ENCODE measurements at places on chromosomes 13 and 19. TPM values are rescaled to one million over a fixed set of nuclear protein-coding genes. Genes with fewer than 3 reads are reported as not detected.

GRCh38 chr13:93861818-93862217, 617.7 kb downstream of the DCT start:
- DNase-seq = no peak

DNA sequence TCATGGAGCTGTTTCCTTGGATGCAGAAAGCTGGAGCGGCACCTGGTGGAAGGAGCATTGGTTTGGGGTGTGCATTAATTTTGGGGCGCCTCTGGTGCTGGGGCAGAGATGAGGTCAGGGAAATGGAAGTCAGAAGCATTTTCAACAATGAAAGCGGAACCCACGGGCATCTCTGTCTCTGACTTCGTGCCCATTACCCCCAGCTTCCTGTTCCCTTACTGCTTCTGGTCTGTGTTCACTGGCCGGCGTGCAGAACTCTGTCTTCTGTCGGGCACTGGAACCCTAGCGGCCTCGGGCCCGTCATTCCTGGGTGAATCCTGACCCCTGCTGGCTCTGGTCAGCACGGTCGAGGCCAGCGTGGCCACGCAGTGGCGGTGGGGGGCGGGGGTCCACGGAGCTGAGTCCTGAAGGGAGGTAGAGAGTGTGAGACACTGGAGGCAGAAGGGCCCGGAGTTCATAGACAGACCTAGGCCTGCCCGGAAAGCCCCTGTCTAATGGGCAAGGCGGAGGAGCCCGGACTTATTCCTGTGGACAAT, 7.9 kb upstream of the LINGO3 start:
- peak; percentile 49 for DNase-seq

DNA sequence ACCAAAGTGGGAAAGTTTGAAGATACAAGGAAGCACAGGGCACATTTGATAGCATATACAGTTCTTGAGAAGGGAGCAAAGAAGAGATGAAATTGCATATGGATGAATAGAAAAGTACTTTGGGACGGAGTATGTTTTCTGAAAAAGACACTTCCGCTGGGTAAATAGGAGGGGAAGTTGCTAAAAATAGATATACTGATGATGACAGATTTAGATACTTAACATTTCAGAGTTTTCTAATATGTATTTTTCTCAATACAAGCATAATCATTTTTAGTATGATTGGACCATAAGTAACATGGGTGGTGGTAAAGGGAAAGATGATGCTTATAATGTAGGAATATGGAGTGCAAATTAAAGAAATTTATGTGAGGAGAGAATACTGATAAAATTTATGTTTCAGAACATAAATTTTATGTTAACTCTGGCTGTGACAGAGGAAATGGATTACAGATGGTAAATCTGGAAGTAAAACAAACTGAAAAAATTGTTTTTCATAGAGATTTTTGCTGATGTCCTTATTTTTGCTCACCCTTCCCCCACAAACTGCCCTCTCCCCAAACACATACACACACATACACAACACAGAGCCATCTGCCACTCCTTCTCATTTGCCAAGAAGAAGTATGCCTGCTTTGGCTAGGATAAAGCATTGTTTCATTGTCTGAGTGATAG, 583.9 kb upstream of the MIR17HG start:
- DNase-seq = no peak

INAFM1 gene
- 10.6 TPM for total RNA-seq

ZNF625 gene
- 12.2 TPM for total RNA-seq

ZNF558 gene
- total RNA-seq = 48.6 TPM

GRCh38 chr19:7919610-7920518, at the start of gene SNAPC2:
Gene SNAPC2, plus strand, starts transcription at chr19:7920338. Its CDS starts 29 bp downstream, at chr19:7920367.
- DNase-seq = peak; percentile 97

- no peak for DNase-seq
Observed at GRCh38 chr13:108962654-108963053, 333.2 kb downstream of the MYO16 start.

GRCh38 chr13:109384491-109385241, 401.7 kb downstream of the IRS2 start:
- DNase-seq = no peak

GRCh38 chr19:49019242-49019932, 2.5 kb upstream of the LHB start:
- peak; percentile 61 for DNase-seq

- peak; percentile 67 for DNase-seq
Observed at GRCh38 chr19:20664901-20665781, 3.8 kb upstream of the ZNF626 start.

DNA sequence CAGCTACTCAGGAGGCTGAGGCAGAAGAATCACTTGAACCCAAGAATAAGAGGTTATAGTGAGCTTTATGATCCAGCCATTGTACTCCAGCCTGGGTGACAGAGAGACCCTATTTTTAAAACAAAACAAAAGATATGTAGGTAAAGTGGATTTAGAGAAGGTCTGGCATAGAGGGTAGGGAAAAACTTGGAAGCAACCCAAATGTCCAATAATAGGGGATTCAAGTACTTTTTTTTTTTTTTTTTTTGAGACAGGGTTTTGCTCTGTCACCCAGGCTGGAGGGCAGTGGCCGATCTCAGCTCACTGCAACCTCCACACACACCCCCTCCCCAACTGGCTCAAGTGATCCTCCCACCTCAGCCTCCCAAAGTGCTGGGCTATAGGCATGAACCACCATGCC, 5.8 kb upstream of the PAK4 start:
- DNase-seq = no peak

IGFL3 gene
- not detected for total RNA-seq

ZNF540 gene
- 12.4 TPM for total RNA-seq

DNA sequence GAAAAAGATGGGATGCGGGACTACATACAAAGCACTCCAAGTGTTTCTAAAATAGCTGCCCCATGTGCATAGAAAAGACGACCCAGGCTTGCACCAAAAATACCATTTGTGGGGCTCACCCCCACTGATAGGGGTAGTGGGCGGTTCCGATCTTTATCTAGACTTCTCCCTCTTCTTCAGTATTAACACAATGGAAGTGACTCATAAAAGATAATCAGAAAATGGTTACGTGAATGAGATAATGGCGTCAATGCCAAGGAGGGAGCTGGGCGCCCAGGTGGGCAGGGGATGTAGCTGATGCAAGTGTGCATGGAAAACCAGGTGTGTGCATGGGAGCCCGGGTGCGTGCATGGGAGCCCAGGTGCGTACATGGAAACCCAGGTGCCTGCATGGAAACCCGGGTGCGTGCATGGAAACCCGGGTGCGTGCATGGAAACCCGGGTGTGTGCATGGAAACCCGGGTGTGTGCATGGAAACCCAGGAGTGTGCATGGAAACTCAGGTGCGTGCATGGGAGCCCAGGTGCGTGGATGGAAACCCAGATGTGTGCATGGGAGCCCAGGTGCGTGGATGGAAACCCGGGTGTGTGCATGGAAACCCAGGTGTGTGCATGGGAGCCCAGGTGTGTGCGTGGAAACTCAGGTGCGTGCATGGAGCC, 32.7 kb downstream of the LAMP1 start:
- no peak for DNase-seq

- DNase-seq = no peak
Observed at GRCh38 chr19:3528539-3529211, 10.3 kb upstream of the TEKTIP1 start.

OR7A5 gene
- total RNA-seq = not detected

DNA sequence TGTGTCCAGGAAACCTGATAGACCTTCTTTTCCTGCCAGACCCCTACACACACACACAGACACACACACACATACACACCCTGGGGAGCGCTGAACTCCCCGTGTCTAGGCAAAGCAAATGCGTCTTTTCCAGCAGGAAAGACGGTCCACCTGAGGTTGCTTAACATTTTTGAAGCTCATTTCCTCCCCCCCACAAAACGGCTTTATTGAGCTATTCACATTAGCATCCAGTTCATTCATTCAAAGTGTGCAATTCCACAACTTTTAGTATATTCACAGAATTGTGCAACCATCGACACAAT, 3.4 kb downstream of the GSX1 start:
- DNase-seq = no peak

IRF2BP1 gene
- total RNA-seq = 32.7 TPM

KLF1 gene
- total RNA-seq = not detected

- no peak for DNase-seq
Observed at GRCh38 chr19:40358773-40359172, 10.3 kb downstream of the PLD3 start.

GRCh38 chr19:49056101-49056901, 1.2 kb downstream of the CGB7 start:
- DNase-seq = peak; percentile 48

DNA sequence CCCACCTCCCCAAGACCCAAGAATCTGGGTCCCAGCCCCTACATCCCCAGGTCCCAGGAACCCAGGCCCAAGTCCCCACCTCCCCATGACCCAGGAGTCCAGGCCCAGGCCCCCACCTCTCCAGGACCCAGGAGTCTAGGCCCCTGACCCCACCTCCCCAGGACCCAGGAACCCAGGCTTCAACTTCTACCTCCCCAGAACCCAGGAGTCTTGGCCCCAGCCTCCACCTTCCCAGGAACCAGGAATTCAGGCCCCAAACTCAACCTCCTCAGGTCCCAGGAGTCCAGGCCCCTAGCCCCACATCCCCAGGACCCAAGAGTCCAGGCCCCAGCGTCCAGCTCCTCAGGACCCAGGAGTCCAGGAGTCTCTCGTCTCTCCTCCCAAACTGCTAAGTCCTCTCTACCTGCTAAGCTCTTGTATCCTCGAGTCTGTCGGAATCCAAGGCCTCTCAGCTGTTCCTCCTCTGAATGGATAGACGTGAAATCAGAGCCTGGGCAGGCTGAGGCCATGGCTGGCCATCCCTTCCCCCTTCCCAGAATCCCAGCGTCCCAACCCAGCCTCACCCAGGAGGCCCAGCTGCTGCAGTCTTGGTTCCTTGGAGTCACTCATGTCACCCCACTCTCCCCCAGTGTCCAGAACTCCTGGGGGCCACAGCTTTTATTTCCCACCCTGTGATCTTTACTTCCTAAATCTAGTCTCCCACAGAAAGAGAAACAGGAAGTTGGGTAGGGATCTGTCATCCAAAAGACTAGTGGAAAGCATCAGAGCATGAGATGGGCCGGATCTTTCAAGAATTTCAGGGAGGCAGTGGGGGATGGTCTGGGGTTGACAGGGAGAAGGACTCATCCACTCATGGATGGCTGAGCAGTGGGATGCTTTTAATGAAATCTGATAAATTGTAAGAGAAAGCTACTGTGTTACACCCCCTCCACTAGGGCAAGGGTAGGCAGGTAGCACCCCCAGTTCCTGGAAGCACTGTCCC, at the start of gene CD209:
Gene CD209 (minus strand): TSS at position 632 of the 982 bp plus-strand sequence. CDS start 23 bp downstream, at position 609.
- no peak for DNase-seq

GRCh38 chr19:16359964-16360363, 35.3 kb downstream of the KLF2 start:
- no peak for DNase-seq

REXO1 gene
- total RNA-seq = 21.8 TPM

DNA sequence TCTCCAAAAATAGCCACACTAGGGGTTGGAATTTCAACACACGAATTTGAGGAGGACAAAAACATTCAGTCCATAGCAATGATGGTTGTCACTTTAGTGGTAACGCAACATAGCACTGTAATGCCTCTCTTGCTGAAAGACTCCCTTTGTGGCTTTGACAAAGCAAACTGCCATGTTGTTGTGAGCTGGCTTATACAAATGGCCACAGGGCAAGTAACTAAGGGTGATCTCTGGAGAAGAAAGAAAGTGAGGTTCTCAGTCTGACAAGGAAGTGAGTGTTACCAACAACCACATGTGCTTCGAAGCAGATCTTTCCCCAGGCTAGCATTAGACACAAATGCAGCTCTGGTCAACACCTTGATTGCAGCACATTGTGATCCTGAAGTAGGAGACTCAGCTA, 79.1 kb upstream of the PCDH17 start:
- no peak for DNase-seq

DNA sequence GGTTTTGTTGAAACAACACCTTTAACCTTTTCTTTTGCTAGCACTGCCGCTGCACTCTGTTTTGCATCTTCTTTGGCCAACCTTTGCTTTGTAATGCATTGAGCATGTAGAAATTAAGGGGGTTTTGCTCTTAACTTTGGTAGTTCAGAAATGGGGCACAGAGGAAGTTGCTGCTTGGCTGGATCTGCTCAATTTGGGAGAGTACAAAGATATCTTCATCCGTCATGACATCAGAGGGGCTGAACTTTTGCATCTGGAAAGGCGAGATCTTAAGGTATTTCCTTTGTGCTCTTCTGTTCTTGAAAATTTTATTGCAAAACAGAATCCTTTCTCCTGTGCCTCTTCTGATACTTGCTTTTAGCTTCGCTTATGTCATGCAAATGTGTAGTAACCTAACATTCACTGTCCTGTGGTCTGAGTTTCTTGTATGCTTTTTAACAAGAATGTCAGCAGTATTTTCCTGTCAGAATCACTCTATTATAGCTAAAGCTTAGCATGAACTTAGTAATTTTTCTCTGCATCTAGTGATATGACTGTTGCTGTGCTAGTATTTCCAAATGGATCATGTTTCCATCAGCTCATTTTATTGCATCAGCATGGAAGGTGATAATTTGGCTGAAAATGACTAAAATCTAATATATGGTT, 50.7 kb upstream of the AKAP11 start:
- DNase-seq = no peak

DNA sequence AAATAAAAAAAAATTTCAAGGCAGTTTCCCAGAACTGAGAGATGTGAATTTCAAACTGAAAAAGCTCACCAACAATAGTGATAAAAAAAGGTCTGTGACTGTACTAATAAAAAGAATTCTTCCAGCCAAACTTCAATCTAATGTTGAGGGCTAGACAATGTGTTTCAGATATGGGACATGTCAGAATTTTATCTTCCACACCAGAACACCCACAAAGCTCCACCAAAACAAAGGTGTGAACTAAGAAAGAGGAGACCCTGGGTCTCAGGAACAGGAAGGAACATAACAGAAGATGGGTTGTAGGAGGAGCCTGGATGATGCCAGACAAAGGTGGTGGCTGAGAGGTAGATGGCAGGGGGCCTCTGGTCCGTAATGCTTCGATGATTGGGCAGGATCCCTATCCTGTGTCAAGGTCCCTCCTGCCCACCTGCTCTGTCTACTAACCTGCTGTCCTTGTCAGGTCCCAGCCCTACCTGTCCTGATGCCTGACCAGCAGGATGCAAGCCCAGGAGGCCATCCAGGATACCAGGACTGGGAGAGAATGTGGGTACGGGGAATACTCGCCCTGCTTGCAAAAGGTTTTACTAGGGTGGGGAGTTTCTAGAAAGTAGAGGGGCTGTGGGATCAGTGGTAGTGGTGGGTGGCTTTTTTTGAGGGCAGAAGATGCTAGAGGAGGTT, 4.5 kb downstream of the MZF1 start:
- DNase-seq = peak; percentile 0

GRCh38 chr13:75715601-75716523, 79.7 kb downstream of the LMO7 start:
- no peak for DNase-seq

GRCh38 chr13:112060899-112061366, 6.0 kb upstream of the SOX1 start:
- DNase-seq = no peak

GRCh38 chr19:16031872-16032200, 44.5 kb upstream of the TPM4 start:
- DNase-seq = no peak

DNA sequence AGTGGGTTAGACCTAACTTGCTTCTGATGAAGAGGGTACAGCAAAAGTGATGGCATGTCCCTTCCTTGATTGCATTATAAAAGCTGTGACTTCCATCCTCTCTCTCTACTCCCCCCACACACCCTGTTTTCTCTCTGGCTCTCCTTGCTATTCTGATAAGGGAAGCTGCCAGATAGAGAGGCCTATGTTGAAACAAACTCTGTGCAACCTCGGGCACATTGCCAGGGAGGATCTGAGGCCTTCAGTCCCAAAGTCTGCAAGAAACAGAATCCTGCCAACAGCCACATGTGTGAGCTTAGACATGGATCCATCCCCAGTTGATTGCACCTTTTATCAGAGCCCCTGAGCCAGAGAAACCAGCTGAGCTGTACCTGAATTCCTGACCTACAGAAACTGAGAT, 44.8 kb upstream of the ARGLU1 start:
- DNase-seq = peak; percentile 56

GRCh38 chr19:53872762-53873161, 5.1 kb downstream of the MYADM start:
- DNase-seq = no peak

All from thyroid gland (tissue), 4 donors.